ENCODE measurements at places on chromosomes 2 and 18.
A peak's percentile ranks its signal among the peaks of the same experiment; 100 is the strongest.

- DNase-seq = peak; percentile 70
These were observed 46.9 kb upstream of the USP14 start for GRCh38 chr18:111306-112014.

GRCh38 chr2:112155331-112156151 is 17.4 kb downstream of the FBLN7 start:
- no peak for DNase-seq

GRCh38 chr2:20496076-20496872 is 49.4 kb downstream of the RHOB start:
- no peak for DNase-seq

GRCh38 chr18:75132931-75133525 is 75.9 kb downstream of the PTGR3 start:
- no peak for DNase-seq

GRCh38 chr18:79379931-79380815 is 15.6 kb upstream of the NFATC1 start:
- no peak for DNase-seq

- peak; percentile 73 for DNase-seq
These were observed 153.7 kb downstream of the TGIF1 start for GRCh38 chr18:3603421-3604234.

- no peak for DNase-seq
These were observed 26.5 kb downstream of the TCF23 start for GRCh38 chr2:27175330-27175729.

DNA sequence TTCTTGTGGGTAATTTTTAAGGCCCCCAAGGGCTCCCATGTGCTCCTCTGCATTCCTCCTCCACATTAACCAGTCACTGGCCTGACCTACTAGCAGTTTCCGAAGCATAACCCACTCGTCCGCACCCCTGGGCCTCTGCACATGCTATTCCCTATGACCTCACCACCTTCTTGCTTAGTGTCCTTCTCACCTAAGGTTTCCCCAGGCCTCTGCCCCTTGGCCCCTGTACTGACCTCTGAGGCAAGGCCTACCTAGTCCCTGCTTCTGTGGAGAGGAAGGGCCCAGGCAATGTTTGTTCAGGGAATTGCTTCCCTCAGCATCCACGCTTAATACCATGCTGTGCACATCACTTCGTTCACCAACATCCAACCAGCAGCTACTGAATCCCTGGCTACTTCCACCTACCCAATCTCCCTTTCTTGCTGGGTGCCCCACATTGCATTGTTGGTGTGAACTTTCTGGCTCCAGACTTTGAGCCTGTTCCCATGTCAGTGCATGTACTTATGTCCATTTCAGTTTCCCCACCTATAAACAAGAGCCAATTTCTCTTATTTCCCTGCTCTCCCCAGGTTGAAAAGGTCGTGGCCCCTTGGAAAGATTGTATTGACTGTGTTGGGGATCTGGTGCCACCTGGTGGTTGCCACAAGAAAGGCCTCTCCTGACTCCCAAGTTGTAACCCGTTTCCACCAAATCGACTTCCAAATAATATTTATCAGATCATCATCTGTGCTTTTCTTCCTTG is 19.2 kb upstream of the TMEM177 start:
- DNase-seq = no peak

DNA sequence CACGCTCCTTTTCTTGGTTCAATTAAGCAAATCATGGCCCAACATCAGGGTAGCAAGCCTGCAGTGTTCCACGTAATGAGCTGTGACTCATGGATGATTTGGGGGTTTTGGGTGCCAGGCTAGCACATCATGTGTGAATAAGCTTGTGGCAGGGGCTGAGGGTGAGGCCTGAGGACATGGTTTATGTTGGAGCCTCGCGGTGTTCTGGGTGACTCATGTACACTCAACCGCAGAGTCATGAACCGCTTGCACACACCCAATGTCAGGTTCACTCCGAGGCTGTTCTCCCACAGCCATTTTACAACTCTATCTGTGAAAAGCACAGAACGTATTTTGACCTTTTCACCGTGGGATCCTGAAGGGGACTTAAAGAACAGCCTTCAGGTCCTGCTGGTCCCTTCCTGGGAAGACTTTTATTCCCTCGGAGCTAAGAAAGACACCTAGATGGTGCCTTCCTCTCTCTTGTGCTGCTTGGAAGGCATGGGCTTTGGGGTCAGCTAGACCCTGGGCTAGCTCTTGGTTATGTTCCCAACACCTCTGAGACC is 139.9 kb upstream of the ZEB2 start:
- no peak for DNase-seq

GRCh38 chr18:8559612-8560186 is 49.5 kb upstream of the RAB12 start:
- DNase-seq = no peak

GRCh38 chr2:151051574-151052220 is 210.0 kb downstream of the RBM43 start:
- peak; percentile 33 for DNase-seq

DNA sequence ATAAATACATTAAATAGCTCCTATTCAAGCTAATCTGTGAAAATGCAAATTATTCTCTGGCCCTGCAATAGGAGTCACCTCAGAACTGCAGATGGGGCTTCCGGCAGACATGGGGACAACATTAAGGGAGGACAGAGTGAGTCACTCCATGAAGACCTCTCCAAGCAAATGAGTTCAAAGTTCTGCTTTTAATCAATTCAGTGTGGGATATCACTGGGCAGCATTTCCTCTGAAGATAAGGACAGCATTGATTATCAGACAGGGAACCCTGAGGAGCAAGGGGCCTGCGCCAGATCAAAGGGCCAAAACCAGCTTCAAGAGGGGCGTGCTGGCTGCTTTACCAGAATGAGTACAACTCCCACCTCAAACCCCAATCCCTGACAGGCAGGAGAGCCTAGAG is 356.9 kb upstream of the KLHL29 start:
- no peak for DNase-seq

DNA sequence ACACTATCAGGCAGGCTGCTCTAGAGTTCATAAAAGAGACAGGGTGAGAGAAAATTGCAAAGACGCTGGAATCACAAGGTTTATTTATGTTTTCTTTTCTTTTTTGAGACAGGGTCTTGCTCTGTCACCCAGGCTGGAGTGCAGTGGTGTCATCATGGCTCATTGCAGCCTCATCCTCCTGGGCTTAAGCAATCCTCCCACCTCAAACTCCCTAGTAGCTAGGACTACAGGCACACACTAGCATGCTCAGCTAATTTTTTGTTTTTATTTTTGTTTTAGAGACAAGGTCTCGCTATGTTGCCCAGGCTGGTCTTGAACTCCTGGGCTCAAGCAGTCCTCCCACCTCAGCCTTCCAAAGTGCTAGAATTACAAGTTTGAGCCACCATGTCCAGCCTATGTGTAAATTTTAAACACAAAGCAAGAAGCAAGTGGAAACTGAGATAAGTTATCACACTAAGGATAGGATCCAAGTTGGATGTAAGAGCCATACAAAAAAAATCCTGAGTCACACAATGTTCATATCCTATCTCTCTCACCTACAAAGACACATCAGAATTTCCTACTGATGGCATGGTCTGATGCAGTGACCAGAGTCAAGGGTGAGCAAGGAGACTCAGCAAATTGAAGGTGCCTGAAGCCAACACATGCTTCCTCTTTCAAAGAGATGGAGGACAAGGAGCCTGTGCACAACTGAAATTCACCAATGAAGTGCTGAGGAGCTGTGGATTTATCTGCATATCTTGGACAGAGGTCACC is 31.4 kb downstream of the MYL12B start:
- DNase-seq = no peak

GRCh38 chr2:238505119-238505891 is 78.6 kb downstream of the ASB1 start:
- no peak for DNase-seq

- DNase-seq = no peak
These were observed at the start of gene EMILIN2 for GRCh38 chr18:2846636-2847316. TSS of gene EMILIN2 (plus strand) at chr18:2847006. CDS start at chr18:2847189, 183 bp downstream.

DNA sequence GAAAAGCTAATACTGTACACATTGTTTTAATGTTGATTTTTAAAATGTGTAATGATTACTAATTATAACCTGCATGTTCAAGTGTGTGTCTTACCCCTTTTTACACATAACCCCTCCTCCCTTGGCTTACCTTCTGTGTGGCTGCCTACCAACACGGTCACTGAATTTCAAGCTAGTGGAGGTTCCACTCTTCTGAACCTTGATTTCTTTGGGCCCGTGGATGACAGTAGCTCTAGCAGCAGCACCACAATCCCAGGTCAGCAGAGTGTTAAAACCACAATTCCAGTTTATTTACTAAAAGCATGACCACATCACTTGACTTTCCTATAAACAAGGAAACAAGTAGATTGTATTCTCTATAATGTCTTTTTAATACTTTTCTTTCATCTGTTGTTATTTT is 56.9 kb downstream of the AFTPH start:
- no peak for DNase-seq

- no peak for DNase-seq
These were observed 75.3 kb downstream of the MBD2 start for GRCh38 chr18:54149078-54149697.

DNA sequence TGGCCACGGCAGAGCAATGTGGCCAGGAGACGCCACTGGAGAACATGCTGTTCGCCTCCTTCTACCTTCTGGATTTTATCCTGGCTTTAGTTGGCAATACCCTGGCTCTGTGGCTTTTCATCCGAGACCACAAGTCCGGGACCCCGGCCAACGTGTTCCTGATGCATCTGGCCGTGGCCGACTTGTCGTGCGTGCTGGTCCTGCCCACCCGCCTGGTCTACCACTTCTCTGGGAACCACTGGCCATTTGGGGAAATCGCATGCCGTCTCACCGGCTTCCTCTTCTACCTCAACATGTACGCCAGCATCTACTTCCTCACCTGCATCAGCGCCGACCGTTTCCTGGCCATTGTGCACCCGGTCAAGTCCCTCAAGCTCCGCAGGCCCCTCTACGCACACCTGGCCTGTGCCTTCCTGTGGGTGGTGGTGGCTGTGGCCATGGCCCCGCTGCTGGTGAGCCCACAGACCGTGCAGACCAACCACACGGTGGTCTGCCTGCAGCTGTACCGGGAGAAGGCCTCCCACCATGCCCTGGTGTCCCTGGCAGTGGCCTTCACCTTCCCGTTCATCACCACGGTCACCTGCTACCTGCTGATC is 4.9 kb downstream of the GPR17 start:
- DNase-seq = no peak

- no peak for DNase-seq
These were observed 30.1 kb upstream of the ATL2 start for GRCh38 chr2:38407111-38407682.
